ENCODE measurements at places on chromosomes 4 and X. TPM values are rescaled to one million over a fixed set of nuclear protein-coding genes. Genes with fewer than 3 reads are reported as not detected.

TMEM154 gene
- total RNA-seq: 70.9 TPM

CXCL5 gene
- total RNA-seq: 6.7 TPM

PASD1 gene
- not detected for total RNA-seq

- peaks cover 4% of the 10 kb centered on the region for H3K4me1 ChIP-seq
- H3K27ac ChIP-seq: no peak overlapping the region
- no peaks in the 10 kb centered on the region for H3K36me3 ChIP-seq
- H3K4me3 ChIP-seq: no peak overlapping the region
- H3K27me3 ChIP-seq: no peaks in the 10 kb centered on the region
Observed at GRCh38 chr4:12875640-12876243, 608.4 kb downstream of the RAB28 start.

GRCh38 chr4:85152480-85152879 is 186.0 kb upstream of the WDFY3 start:
- no peak overlapping the region for H3K4me3 ChIP-seq
- no peaks in the 10 kb centered on the region for H3K36me3 ChIP-seq
- no peak overlapping the region for H3K27ac ChIP-seq
- DNase-seq: no peak

- H3K36me3 ChIP-seq: no peaks in the 10 kb centered on the region
- H3K27ac ChIP-seq: no peak overlapping the region
- H3K4me3 ChIP-seq: no peak overlapping the region
- no peaks in the 10 kb centered on the region for H3K4me1 ChIP-seq
Observed at GRCh38 chr4:3756343-3757059, 9.7 kb upstream of the ADRA2C start.

- DNase-seq: no peak
- no peak overlapping the region for H3K4me3 ChIP-seq
- no peak overlapping the region for H3K27ac ChIP-seq
- H3K27me3 ChIP-seq: peaks cover 13% of the 10 kb centered on the region
Observed at GRCh38 chr4:7557456-7557855, 122.7 kb upstream of the PSAPL1 start.

DNA sequence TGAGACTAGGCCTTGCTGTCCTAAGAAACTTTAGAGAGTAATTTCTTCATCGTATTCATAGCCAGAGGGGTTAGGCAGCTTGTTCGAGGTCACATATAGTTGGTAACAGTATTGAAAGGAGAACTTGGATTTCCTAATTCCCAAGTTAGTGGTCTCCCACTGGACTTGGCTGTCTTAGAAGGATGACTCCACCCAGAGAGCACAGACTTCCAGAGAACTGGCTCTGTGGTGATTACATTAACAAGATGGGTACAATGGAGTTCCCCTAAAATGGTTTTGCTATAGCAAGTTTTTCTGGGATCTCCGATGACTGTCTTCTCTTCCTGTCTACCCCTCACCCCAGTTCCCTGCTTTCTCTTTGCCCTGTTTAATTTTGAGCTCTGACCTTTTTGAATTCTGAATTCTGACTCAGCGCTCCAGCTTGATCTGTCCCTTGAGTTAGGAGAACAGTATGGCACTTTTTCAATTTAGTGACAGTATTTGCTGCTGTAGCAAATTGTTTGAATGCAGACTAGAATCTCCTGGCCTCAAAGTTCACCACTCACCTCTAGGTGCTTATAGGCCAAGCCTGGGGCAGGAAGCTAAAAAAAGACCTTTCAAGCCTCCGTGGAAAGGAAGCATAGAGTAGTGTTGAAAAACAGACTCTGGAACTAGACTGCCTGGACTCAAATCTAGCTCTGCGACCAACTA is 6.9 kb downstream of the MSN start:
- no peak for DNase-seq
- no peaks in the 10 kb centered on the region for H3K27me3 ChIP-seq
- no peaks in the 10 kb centered on the region for H3K4me1 ChIP-seq
- H3K4me3 ChIP-seq: no peak overlapping the region
- H3K27ac ChIP-seq: no peak overlapping the region

GRCh38 chr4:129788486-129788885 is 692.5 kb downstream of the C4orf33 start:
- peaks cover 30% of the 10 kb centered on the region for H3K27me3 ChIP-seq
- H3K4me1 ChIP-seq: no peaks in the 10 kb centered on the region
- H3K27ac ChIP-seq: no peak overlapping the region
- no peak overlapping the region for H3K4me3 ChIP-seq
- DNase-seq: no peak

GRCh38 chr4:21757248-21757647 is 191.3 kb downstream of the KCNIP4 start:
- H3K4me3 ChIP-seq: no peak overlapping the region
- H3K36me3 ChIP-seq: no peaks in the 10 kb centered on the region
- DNase-seq: no peak
- H3K27me3 ChIP-seq: peaks cover 2% of the 10 kb centered on the region
- H3K4me1 ChIP-seq: peaks cover 5% of the 10 kb centered on the region
- H3K27ac ChIP-seq: no peak overlapping the region

DNA sequence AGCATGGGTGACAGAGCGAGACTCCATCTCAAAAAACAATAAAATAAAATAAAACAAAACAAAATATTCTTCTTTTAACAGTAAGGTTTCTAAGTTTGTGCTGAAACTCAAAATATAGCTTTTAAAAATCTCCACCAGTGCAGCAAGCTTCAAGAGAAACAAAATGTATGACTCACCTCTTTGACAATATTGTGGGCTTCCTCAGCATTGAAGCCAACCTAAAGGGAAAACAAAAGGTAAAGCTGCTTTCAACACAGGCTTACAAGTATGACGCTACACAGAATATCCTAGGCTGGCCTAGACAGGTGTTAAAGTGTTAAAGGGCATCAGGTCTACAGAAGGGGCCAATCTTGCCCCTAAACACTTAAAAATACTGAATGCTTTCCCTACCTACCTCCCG is 1.2 kb downstream of the DYNLT3 start:
- no peak overlapping the region for H3K27ac ChIP-seq
- no peak for DNase-seq
- peak overlapping the region; percentile 81 for H3K4me3 ChIP-seq

DNA sequence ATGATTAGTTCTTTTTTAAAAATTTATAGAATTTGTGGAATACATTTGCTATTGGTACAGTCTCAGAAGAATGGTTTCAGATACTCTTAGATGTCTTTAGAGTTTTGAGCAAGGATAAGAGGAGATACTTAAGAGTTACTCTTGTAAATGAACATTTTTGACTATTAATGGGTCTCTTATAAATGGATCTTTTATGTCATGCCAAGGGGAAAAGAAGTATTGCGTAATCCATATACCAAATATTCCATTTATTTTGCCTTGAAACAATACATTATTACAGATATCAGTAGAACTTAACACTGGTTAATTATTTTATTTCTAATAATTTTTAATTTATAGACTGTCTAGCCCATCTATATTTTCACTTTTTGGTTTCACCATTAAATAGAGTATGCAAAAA is 17.2 kb upstream of the DCAF4L1 start:
- DNase-seq: no peak
- H3K27ac ChIP-seq: no peak overlapping the region
- no peak overlapping the region for H3K4me3 ChIP-seq
- peaks cover 1% of the 10 kb centered on the region for H3K36me3 ChIP-seq
- no peaks in the 10 kb centered on the region for H3K4me1 ChIP-seq
- H3K27me3 ChIP-seq: no peaks in the 10 kb centered on the region

DNA sequence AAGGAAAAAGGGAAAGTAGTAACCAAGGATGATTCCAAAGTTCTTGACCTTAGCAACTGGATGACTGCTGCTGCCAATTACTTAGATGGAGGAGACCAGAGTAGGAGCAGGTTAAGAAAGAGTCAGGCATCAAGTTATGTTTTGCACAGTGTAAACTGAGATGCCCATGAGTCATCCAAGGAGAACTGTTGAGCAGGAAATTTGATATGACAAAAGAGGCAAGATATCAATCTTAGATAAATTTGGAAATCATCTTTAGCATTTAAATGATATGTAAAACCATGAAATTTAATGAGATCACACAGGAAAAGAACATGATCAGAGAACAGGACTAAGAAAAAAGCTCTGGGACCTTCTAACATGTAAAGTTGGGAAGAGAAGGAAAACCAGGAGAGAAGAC is 361.3 kb downstream of the OPHN1 start:
- H3K4me3 ChIP-seq: no peak overlapping the region
- no peaks in the 10 kb centered on the region for H3K36me3 ChIP-seq
- no peaks in the 10 kb centered on the region for H3K4me1 ChIP-seq
- no peak for DNase-seq
- no peaks in the 10 kb centered on the region for H3K27me3 ChIP-seq
- H3K27ac ChIP-seq: no peak overlapping the region

Measured in type B pancreatic cell (in vitro differentiated cells).